AG09319 (cell line): ENCODE measurements at places on chromosomes 2 and 18.

GRCh38 chr2:72757177-72757775, 68.6 kb downstream of the EXOC6B start:
- DNase-seq = no peak

DNA sequence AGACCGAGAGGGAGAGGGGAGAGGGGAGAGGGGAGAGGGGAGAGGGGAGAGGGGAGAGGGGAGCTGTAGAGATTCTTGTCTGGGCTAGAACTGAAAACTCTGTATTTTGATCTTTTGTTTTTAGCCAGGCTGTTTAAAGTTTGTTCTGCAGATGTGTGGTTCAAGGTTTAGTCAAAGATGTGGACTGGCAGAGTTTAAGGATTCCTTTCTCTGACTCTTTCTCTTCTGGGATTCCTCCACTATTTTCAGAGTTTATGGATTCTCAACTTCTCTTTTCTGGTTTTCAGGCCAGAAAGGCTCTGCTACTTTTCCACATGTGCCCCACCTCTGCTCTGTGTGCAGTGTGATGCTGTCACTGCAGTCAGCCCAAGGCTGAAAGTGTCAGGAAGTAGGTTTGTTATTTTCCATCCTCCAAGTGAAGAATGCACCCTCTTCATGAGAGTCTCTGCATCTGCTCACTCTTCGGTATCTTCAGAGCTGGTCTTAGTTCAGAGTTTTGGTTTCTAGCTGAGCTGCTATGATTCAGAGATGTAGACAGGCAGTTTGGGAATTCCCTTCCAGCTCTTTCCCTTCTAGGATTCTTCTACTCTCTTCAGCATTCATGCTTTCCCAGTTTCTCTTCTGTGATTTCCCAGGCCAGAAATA, 130.9 kb upstream of the SMAD7 start:
- no peak for DNase-seq

GRCh38 chr2:175463589-175464310, 282.2 kb upstream of the ATP5MC3 start:
- DNase-seq = no peak

DNA sequence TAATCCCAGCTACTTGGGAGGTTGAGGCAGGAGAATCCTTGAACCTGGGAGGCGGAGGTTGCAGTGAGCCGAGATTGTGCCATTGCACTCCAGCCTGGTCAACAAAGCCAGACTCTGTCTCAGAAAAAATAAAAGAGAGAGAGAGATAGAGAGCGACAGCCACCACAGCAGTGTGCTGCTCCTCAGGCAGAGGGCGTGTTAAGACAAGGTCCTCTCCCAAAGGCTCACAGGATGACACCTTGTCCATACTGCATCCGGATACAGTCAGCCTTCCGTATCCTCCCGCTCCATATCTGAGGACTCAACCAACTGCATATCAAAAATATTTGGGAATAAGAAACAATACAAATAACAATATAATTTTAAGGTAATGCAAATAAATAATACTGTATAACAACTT, 20.1 kb downstream of the ARL4C start:
- no peak for DNase-seq

DNA sequence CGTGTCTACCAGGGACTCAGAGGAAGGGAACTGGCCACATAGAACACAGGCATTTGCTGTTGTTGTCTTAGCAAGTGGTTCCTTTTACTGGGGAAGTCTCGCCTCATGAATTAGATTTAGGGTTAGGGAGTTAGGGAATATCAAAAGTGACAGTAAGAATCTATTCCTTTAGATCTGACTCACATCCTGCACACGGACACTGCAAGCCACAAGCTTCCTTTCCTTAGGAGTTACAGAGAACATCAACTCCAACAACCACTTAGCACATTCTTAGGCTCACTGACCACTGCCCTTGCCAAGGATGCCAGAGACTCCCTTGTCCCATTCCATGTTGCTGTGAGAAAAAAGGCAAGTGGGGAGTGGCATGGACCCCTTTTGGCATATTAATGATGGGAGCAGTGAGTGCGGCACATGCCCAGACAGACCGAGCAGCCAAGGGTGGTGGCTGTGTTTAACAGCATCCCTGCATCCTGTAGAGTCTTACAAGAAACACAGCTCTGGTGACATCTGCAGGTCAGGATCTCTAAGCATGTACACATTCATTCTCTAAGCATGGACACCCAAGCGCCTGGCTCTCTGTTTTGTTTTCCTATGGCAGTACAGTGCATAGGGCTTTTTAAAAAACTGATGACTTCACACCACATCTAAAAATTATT, 745.6 kb upstream of the RAB6C start:
- DNase-seq = no peak

DNA sequence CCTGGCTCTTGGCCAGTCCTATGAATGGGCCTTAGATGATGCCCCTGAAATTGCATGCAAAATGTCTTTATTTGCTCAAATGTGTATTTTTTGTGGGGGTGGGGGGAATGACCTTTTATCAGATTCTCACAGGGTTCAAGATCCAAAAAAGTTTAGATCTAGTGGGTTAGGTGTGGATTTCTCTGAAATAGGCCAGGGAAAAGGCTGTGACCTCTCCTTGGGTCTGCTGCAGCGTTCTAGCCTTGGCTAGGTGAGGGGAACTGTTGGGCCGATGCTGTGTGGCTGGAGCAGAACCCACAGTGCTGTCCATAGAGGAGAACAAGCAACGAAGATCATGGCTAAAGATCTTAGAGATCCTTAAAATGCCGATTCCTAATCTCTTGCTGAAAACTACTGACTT, 130.4 kb upstream of the IL1R2 start:
- no peak for DNase-seq

DNA sequence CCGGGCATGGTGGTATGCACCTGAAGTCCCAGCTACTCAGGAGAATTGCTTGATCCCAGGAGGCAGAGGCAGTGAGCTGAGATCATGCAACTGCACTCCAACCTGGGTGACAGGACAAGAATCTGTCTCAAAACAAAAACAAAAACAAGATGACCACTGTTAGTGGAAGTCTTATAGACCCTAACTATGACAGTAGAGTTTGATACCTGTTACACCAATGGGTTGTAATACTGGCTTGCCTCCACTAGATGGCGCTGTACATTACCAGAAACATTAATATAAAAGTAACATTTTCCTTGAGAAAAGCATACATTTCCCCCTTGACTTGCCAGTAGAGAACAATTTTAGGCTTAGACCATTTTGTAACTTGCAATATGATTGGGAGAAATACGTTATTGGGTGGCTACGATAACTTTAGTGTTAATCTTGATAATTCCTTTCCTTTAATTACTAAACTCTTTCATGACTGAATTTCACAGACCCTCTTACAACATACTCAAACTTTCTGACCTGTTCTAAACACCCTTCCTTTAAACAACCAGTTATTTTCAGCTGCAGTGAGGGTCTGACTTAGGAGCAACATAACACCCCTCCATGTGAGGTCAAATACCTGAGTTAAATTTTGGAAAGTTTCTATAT, 19.5 kb downstream of the SLC25A52 start:
- DNase-seq = peak; percentile 2

DNA sequence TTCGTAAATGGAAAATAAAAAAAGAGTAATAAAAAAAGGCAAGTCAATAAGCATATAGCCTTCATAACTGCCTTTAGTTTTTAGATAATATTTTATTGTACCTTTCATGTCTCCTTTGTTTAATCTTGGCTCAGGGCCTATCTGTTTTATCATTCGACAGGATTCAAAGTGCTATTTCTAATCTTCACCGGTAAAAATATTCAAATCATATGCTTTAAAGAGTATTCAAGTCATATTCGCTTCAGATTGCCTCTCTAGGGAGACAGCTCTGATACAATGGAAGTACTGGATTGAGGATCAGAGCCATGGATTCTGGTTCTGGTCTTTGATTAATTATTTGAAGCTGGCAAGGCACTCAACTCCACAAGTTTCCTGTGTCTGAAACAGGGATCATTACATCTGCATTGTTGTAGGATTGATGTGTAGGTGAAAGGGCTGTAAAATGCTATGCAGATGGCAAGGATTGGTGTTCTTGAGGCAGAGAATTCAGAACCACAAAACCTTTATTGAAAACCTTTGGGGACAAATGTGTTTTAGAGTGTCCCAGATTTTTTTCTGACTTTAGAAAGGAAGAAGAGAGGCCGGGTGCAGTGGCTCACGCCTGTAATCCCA, 84.3 kb upstream of the RAPH1 start:
- DNase-seq = no peak

DNA sequence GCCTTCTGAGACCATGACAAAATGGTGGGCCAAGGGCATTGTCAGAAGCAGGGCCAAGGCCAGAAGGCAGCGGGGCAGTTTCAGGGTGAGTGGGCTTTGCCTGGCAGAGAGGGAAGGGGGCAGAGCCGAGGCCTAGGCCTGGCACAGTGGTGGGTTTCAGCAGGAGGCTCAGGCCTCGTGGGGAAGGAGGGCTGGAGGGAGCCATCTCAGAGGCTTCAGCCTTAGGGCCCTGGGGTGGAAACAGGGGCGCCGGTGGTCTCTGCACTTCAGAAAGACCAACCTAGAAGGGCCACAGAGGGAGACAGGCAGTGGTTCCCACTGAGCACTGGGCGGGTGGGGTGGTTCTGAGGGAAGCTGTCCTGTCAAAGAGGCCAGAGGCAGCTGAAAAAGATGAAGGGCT, 58.0 kb upstream of the SMAD7 start:
- DNase-seq = no peak

DNA sequence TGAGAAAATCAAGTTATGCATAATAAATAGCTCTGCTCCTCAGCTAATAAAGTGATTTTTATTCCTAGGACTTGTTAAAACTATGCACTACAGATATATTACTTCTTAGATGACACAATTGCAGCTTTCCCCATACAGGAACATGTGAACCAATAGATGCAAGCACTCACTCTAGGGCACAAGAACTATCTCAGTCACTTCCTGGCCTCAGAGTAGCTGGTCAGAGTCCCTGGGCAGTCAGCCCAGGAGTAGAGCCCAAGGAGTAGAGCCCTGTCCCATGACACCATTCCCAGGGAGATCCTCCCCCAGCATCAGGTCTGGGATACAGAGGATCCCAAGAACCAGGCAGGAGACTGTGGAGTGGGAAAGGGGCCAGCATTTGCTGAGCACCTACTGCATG, 2.7 kb downstream of the TNS1 start:
- DNase-seq = no peak

DNA sequence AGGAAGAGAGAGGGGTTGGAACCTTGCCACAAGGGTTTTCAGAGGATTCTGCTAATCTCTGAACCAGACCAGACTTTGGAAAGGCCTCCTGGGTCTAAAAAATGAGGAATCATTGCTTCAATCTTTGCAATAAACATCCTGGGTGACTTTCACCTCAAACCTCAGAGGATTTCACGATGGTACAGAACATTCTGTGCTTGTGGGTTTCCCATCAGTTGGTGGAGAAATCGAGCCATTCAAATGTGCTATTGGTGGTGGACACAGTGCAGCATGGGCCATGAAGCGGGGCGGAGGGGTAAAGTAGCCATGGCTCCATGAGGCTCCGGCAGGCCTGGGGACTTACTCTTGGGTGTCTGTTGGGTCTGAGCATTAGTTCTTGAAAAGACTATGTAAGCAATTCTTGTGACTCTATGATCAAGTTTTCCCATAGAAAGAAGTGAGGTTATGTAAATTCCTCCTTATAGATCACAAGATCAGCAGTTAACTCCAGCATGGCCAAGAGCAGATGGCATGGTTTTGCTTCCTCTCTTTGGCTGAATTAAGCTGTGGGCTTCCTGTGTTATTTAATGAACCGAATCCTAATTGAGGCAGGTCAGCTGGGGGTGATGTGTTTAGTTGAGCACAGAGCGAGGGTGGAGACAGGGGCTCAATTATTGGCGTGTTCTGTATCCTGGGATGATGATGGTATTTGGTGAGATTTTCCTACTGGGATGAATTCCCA, 1.9 kb upstream of the IL1R2 start:
- no peak for DNase-seq

GRCh38 chr2:831225-831536, 119.5 kb upstream of the SNTG2 start:
- no peak for DNase-seq

- DNase-seq = no peak
Measured at GRCh38 chr2:58416696-58417095, 175.6 kb upstream of the FANCL start.

DNA sequence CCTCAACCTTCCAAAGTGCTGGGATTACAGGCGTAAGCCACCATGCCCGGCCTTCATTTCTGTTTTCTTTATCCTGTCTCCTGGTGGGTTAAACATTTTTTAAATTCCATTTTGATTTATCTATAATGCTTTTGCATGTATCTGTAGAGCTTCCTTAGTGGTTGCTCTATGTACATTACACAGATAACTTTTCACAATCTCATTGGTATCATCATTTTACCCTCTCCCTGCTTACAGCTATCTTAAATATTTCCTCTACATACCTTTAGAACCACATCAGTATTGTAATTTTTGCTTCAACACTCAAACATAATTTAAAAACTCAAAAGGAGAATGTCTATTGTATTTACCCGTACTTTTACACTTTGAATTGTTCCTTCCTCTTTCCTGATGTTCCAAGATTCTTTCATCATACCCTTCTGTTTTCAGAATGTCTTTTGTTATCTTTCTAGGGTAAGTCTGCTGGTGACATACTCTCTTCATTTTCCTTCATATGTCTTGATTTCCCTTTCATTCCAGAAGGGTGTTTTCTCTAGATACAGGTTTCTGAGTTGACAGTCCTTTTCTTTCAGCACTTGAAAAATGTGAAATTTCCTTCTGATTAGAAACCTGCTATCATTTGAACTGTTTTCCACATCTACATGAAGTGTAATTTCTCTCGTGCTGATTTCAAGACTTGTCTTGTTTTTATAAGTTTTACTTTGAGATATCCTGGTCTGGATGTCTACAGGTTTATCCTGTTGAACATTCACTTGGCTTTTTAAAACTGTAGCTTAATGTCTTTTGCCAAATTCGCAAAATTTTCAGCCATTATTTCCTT, 21.9 kb downstream of the PPP3R1 start:
- no peak for DNase-seq

GRCh38 chr2:63642946-63643345, 54.2 kb downstream of the MDH1 start:
- DNase-seq = no peak

DNA sequence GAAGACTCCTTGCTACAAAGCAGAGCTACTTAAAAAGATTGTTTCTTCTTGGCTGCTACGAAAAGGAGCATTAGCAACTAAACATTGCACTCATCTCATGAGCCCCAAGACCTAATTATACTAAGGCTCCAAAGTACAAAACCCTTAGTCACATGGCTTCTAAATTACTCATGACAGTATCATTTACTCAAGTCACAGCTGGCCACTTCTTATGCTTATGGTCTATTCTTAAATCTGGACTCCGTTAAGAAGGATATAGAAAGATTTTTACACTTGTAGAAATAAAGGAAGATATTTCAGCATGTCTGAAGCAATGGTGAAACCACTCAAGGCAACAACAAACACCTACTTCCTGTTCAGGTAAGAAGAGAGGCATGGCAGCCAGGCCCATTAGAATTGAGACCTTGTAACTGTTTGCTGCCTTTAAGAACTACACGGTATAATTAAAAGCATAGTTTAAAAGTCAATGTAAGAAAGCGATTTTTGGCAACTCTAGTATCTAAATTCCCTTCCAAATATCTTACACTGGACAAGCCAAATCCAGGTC, 12.7 kb downstream of the ANKRD44 start:
- DNase-seq = no peak

- DNase-seq = peak; percentile 74
Measured at GRCh38 chr2:37376421-37377186, 32.2 kb downstream of the QPCT start.

- DNase-seq = no peak
Measured at GRCh38 chr2:235085476-235085875, 133.7 kb downstream of the SH3BP4 start.

GRCh38 chr18:74204526-74205152, 56.3 kb downstream of the TIMM21 start:
- no peak for DNase-seq

- DNase-seq = no peak
Measured at GRCh38 chr2:35447215-35447614, 908.4 kb upstream of the CRIM1 start.
